ENCODE measurements at places on chromosomes 12 and 14.

GRCh38 chr12:2834581-2835491, at the start of gene NRIP2:
Gene NRIP2 (minus strand): TSS chr12:2835035. CDS start chr12:2834983, 52 bp downstream.
- no peak for DNase-seq

DNA sequence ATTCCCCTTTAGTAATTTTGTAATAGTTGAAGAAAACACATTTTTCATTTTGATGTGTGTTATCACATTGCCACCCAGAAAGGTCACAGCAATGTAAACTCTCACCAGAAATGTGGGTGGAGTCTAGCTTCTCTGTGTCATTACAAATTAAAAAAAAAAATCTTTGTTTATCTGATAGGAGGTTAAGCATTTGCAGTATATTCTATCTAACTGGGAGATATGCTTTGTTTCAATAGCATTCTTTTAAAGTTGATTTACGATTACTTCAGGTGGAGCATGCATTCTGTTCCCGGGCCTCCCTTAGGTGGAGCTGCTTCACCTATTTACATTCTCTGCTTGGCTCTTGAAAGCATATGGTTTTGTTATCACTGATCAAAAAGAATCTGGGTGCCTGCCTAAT, 7.8 kb downstream of the ADIPOR2 start:
- DNase-seq: no peak

GRCh38 chr14:23929822-23930294, 23.7 kb upstream of the DHRS4 start:
- peak; percentile 11 for DNase-seq

DNA sequence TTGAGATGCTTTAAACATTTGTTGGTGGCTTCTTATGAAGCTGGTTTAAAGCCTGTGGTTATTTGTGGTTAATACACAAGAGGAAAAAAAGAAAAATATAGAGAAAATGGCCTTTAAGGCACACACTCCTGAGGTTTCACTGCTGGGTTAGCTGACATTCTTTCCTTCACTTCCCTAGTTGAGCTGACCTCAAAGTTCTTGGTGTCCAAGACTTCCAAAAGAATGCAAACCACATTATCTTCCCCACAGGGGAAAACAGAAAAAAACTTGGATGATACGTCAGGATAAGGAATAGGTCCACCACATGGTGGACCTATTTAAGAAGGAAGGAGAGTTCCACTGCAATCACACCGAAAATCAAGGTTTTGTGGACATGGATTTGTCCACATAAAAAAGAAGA, 94.3 kb downstream of the SLC25A21 start:
- no peak for DNase-seq

DNA sequence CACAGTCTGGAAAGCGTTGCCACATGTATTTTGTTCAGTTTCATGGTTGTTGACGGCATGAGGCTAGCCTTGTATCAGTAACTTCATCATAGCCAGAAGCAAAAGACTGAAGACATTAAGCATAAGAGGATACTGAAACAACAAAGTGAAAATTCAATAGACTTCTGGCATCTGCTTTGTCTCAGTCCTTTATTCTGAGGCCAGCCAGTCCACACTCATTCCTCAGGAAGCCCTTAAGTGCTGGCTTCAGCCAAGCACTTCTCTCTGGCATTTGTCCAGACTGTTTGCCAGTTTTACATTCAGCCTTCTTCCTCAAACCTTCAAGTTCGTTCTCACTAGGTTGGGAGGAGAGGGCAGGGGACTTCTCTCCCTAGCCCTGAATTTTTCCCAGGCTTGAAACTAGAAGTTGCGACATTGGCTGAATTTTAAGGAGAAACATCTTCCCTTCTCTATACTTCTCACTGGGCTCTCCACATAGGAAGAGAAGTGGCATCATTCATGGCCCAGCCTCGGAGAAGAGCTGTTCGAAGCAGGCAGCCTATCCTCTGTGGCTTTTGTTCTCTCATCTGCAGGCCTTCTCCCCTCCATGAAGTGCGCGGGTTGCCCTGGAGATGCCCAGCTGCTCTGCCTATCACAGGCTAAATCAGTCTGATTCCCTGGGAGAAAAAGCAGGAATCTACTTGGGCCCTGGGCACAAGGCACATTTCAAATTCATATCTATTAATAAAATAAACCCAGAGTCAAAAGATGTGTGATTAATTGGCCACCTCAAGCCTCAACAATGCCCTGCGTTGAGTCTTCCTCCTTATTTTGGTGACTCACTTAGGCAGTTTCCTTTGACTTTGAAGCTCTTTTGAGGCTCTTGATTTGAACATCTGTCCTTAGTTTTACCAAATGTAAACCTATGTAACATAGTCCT, 130.9 kb upstream of the PLEKHA5 start:
- peak; percentile 92 for DNase-seq

Data from foreskin keratinocyte (primary cell).